ENCODE measurements at places on chromosomes 2 and 18. TPM values are rescaled to one million over a fixed set of nuclear protein-coding genes. Genes with fewer than 3 reads are reported as not detected.
A peak's percentile ranks its signal among the peaks of the same experiment; 100 is the strongest.

- H3K4me3 ChIP-seq: no peak overlapping the region
- H3K27ac ChIP-seq: no peak overlapping the region
- H3K36me3 ChIP-seq: no peaks in the 10 kb centered on the region
- DNase-seq: no peak
- no peaks in the 10 kb centered on the region for H3K27me3 ChIP-seq
Measured at GRCh38 chr2:21194858-21195271, 71.1 kb downstream of the TDRD15 start.

DNA sequence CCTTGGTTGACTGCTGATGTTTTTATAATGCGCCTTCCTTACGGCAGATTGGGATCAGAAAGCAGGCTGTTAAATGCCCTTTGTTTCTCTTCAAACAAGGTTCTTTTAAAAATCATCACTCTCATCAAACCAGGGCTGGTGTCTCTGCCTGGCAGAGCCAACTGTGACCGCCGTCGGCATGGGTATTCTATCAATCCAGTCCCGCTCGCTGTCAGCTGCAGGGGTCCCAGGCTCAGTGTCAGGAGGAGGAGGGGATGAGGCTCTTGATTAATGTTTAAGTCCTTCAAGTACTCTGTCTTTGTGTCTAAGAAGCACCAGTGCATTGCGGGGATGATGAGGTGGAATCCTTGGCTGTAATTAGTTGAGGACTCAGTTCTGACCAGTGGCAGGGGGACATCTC, 348.1 kb downstream of the RNF144A start:
- no peaks in the 10 kb centered on the region for H3K36me3 ChIP-seq
- no peaks in the 10 kb centered on the region for H3K4me1 ChIP-seq
- H3K27me3 ChIP-seq: peaks cover 11% of the 10 kb centered on the region
- H3K27ac ChIP-seq: no peak overlapping the region

Gene SERPINB5
- total RNA-seq: not detected

Gene ABCB6
- 20.0 TPM for total RNA-seq

GRCh38 chr2:62505109-62505749, 766 bp downstream of the TMEM17 start:
- no peaks in the 10 kb centered on the region for H3K36me3 ChIP-seq
- DNase-seq: no peak
- H3K4me3 ChIP-seq: peak overlapping the region; percentile 75
- H3K27ac ChIP-seq: peak overlapping the region; percentile 89

Gene DUSP11
- 11.0 TPM for total RNA-seq

Data from heart left ventricle (tissue), 16 donors.